Stimulated activated CD8-positive, alpha-beta memory T cell treated with anti-CD3 and anti-CD28 coated beads, Interleukin-4, amount 100 ng/mL, for 4 hours (primary cell): ENCODE measurements at places on chromosomes 5 and 9.
A peak's percentile ranks its signal among the peaks of the same experiment; 100 is the strongest.

DNA sequence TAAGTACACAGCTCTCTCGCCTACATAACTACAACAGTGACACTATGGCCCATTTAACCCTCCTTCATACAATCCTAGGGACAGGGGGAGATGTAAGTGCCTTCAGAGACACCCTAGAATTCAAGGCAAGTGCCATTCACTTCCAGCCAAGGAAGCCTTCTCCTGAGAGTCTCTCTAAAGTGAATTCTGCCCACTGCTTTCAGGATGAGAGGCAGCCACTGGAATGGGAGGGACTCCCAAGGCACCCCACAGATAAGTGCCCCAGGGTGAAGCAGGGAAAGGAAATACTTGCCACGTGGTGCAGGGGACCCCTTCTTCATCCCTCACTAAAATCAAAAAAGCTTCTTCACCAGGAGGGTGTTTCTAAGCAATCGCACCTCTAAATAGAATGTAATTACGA, 283.7 kb downstream of the ZNF608 start:
- no peak for DNase-seq

DNA sequence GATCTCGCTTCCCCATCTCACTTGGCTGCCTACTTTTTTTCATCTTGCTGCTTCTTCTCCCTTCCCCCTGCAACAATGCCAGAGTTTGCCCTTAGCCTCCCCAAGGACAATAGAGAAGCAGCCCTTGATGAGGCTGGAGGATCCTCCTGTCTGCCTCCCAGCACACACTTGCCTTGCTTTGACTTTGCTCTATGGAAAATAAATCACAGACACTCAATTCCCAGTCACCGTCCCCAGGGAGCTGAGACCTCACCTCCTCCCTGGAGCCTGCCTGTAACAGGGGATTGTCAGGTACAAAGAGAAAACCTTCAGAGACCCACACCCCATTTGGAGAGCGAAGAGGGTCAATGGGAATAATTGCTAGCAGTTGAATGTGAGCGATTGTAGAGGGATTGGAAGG, 242.1 kb upstream of the ZNF462 start:
- no peak for DNase-seq

DNA sequence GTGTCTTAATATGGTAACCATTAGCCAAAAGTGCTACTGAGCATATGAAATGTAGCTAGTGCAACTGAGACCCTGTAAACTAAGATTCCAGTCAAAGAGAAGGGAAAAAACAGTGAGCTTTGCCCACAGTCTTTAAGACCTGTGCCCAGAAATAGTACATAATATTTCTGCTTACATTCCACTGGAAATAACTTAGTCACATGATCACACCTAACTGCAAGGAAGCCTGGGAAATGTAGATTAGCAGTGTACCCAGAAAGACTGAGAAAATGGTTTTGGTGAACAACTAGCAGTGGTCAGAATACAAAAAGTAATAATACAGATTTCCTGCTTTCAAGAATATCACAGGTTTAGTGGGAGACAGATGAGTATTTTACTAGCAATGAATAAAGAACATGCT, 2.5 kb upstream of the CPLANE1 start:
- DNase-seq, result no peak

DNA sequence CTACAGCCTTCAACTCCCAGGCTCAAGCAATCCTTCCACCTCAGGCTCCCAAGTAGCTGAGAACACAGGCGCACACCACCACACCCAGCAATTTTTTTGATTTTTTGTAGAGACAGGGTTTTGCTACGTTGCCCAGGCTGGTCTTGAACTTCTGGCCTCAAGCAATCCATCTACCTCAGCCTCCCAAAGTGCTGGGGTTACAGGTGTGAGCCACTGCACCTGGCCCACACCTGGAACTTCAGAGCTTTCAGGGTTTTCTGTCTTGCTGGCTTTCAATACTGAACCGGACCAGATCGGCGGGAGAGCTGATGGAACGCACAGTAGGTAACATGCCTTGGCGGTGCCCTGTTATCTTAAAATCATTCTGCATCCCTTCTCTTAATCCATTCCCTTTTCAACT, 30.8 kb downstream of the IPPK start:
- no peak for DNase-seq

GRCh38 chr5:6279607-6280006, 98.7 kb downstream of the MED10 start:
- DNase-seq, result no peak

DNA sequence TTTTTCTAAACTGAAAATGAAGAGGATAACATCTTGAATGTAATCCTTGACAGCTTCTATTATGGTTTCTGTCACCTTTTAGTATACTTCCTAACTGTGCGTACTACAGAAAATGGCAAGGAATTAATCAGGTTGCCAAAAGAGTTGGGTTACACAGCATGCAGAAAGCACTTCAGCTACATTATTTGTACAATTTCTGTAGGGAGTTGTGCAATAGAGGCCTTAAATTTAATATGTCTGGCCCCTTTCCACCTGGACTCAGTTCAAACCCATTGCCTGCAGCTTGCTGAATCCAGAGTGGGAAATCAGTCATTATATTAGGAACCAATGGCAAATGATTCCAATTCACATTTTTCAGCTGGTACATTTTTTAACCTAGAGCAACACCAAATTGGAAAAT, 549.7 kb downstream of the CSNK1G3 start:
- no peak for DNase-seq

DNA sequence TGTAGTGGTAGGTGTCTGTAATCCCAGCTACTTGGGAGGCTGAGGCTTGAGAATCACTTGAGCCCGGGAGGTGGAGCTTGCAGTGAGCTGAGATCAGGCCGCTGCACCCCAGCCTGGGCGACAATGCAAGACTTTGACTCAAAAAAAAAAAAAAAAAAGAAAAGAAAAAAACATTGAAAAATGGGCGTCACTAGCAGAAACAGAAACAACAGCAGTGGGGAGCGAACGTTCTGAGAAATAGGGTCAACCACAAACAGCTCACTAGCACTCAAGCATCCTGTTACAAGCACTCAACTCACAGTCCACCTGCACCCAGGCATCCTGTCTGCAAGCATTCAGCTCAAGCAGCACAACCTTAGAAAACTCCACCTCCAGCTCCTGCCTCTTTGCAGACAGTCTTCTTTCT, 17.2 kb downstream of the TRIM14 start:
- peak; percentile 53 for DNase-seq

DNA sequence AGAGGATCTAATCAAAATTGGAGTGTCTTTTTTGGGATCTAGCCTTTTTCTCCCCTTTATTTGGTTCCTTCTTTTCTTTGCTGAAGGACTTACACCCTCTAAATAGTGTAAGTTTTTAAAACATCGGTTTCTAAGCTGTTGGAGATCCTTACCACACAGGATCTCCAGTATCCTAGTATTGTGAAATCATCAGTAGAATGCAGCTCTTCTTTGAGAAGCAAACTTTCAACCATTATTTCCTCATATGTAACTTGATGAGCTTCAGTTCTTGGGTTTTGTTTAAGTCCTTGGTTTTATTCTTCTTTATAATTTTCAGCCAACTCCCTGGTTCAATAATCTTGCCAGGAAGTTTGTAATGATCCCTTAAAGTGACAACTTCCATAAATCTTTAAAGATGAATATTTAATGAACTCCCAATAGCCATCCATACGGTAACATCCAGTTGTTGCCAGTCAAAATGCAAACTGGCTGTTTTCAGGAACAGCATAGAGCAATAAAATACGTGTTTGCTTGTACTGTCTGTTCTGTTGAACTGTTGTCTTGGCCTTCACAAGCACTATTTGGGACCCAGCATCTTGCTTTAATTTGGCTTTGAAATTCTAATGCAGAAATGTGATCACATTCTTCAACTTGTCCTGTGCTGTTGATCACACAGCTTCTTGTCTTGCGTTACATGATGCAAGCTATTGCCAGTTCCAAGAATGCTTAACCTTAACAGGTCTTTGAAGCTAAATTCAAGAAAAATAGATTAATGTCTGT, 34.8 kb upstream of the TTC23L start:
- DNase-seq, result no peak
